ENCODE measurements at places on chromosomes 13 and 19.

- no peak for DNase-seq
Measured at GRCh38 chr19:10086591-10087192, 575 bp downstream of the SHFL start.

DNA sequence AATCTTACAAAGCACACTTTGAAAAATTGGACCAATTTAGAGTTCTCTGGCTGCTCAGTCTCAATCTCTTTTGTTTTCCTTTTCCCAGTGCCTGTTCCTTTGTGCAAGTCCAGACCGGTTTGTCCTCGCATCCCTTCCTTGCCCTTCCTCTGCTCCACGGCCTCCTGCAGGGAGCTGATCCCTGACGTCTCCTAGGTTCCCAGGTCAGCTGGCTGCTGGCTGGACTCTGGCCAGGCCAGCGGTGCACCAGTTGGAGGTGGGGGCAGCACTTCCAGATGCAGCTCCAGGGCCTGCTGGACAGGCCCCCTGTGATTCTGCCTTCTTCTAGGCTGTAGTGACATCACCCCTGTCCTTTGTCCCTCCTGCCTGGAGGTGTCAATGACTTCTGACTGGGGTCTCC lies 44.0 kb upstream of the KPNA3 start:
- DNase-seq, result no peak

DNA sequence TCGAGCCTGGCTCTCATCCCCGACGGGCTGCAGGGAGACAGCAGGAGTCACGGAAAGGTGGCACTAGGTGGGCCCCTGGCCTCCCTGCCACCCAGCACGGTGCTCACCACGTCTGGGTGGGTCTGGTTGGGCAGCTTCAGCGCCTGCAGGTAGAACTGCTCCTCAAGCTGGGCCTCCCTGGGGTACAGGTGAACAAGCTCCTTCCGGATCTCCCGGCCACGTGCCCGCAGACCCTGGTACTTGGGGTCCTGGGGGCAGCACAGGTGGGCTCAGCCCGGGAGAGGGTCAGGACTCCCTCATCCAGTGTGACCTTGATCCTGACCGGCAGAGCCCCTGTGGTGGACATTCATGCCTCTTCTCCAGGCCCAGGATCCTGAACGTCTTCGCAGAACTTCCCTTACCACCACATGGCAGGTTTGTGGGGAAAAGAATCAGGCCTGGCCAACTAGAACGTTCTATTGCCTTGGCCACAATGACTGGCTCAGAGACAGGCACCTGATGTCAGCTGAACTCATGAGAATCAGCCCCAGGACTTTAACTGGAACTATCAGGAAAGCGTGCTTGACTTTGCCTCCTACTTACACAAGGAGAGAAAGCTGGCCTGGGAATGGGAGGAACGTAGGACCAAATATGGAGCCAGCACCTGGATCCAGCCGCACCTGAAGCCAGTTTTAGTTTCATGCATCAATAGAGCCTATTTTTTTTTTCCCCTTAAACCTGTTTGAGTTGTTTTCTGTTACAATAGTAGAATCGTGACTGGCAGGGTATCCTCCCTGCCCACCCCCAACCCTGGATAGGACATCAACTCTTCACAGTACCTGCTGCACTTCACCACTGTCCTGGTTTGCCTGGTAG lies 8.9 kb downstream of the SARS2 start:
- DNase-seq, result no peak

GRCh38 chr19:1389033-1389940 lies 5.6 kb downstream of the NDUFS7 start:
- DNase-seq, result no peak

- DNase-seq, result no peak
Measured at GRCh38 chr13:53201454-53202225, 173.0 kb downstream of the OLFM4 start.

DNA sequence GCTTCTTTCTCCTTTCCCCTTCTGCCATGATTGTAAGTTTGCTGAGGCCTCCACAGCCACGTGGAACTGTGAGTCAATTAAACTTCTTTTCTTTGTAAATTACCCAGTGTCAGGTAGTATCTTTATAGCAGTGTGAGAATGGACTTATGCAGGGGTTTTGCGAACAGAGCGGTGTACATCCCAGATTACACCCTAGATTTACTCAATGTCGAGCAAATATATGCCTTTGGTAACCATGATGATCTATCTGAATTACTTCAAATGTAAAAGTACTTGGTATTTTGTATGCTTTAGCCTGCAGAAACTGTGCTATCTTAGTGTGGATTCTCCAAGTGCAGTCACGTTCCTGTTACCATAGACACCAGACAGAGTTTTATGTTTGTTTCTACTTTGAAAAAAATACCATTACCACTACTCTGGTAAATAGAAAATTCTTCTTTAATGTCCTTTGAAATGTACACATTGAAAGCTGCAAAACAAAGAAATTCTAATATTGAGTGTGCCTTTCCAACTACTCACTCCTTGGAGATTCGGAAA lies 510.4 kb upstream of the ARGLU1 start:
- no peak for DNase-seq

DNA sequence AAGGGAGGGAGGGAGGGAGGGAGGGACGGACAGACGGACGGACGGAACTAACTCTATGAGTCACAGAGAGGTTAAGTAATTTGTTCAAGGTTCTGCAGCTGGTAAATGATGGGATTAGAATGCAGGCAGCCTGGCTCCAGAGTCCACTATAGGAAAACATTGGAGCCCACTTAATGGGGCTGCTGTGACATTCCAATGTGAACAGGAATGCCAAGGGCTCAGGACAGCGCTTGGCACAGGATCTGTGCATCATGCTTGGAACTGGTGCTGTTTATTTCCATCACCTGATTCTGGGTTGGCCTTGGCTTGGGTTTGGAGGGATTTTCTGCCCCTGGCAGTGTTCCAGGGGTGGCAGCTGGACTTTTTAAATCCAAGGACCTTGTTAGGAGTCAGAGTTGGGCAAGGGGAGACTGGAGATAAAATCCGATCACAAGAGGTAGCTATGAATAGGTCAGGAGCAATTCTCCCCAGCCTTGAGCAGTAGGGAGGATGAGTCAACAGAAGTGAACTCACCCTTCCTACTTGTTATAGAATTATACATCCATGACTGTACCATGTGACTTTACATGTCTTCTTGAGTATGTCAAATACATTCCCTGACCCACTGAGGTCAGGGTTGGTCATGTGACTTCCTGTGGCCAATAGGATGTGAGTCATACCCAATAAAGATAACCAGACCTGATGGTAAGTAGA lies 7.8 kb upstream of the HIF3A start:
- no peak for DNase-seq

GRCh38 chr19:8387688-8388611 lies 2.2 kb upstream of the RAB11B start:
- DNase-seq, result no peak

GRCh38 chr13:21676611-21677021 lies 5.7 kb downstream of the FGF9 start:
- no peak for DNase-seq

- DNase-seq, result no peak
Measured at GRCh38 chr13:24182703-24183081, 22.2 kb downstream of the SPATA13 start.

GRCh38 chr19:51242881-51243630 lies 7.8 kb upstream of the SIGLECL1 start:
- DNase-seq, result no peak

All from hematopoietic multipotent progenitor cell treated with erythropoietin and hydrocortisone succinate and interleukin-3 and kit ligand, for 15 days (in vitro differentiated cells).